GM12891 (cell line): ENCODE measurements at places on chromosomes 12 and 14.

GRCh38 chr12:107474099-107474498 lies 211.5 kb upstream of the PWP1 start:
- no peak for DNase-seq

GRCh38 chr12:98319716-98320425 lies 195.5 kb upstream of the TMPO start:
- DNase-seq, result no peak

DNA sequence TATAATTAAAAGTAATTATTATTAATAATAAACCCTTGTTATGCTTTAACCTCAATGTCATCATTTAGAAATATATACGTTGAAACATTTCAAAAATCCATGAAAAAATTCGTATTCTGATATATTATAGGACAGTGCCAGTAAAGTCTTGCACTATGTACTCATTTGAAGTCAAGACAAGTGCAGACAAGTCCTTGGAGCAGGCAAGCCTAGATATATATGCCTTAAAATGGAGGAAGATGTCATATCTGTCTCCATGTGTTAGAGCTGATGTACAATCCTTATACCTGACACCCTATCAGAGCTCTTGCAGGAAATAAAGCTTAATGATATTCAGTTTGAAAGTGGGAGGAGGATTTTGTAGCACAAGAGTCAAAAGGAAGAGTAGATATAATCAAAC lies 310.4 kb downstream of the KCNH5 start:
- no peak for DNase-seq

DNA sequence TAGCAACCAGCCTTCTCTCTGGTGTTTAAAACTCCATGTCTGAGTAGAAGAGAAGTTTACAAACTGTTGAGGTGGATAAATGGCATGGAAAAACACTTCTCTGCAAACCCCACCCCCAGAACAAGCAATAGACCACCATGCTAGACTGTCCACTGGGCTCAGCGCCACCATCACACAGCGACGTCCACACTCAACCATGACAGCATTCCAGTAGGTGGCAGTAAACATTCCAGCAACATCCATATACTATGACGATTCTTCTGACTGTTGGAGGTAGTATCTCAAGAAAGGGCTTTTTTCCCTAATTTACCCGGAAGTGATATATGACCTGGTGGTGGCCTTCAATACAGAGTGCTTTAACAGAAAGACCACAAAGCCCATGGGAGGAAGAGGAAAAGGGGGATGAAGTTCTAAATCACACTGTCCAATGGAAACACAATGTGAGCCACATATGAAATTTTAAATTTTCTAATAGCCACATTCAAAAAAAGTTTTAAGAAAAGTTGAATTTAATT lies 152.2 kb downstream of the SLC15A4 start:
- DNase-seq, result no peak

DNA sequence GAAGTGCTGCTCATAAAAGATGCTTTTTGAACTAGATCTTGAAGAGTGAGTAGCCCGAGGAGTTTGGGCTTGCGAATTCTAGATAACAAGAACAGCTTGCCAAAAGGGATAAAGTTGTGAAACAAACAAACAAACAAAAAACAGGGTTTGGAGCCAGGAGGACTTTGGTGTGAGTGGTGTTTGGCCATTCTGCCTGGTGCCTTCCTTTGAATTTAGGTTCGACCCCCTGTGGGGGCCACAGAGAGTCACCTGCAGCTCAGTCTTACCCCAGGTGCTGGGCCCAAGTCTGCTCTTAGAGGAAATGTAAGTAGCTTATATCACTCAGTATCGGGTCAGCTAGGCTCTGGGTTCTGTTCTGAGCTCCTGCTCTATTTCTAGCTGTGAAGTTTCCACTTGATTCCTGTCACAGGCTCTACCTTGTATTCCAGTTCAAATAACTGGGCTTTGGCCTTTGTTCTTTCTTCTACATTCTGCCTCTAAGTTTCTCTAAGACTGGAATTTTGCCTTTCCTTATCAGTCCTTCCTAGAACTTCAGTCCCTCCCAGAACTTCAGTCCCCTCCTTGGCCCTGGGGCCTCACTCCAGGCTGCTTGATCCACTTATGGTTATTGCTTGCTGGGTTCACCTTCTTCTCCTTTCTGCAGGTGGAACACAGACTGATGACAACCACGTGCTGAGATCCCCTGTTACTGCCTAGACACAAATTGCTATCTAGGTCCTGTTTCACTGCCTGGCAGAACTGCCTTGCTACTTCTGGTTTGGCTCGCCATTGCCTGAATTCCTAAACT lies 20.5 kb upstream of the DUSP6 start:
- DNase-seq, result no peak

DNA sequence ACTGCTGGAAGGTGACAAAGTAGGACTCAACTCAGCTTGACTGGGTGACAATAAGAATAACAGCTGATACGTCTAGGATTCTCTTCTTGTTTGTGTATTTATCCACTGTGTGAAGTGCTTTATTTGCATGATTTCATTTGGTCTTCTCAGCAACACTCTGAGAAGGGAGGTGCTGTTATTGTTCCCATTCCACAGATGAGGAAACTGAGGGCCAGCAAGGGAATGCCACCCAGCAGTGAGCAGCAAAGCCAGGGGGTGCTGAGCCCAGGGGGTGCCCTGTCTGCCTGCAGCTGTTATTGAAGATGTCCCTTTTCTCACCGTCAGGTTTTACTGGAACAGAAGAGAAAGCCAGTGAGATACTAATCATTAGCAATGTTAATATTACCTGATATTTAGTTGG lies 62.8 kb downstream of the RNFT2 start:
- no peak for DNase-seq

- DNase-seq, result no peak
Measured at GRCh38 chr12:57838594-57839302, 7.8 kb downstream of the CTDSP2 start.

- DNase-seq, result no peak
Measured at GRCh38 chr12:252636-253035, 10.0 kb downstream of the SLC6A13 start.

DNA sequence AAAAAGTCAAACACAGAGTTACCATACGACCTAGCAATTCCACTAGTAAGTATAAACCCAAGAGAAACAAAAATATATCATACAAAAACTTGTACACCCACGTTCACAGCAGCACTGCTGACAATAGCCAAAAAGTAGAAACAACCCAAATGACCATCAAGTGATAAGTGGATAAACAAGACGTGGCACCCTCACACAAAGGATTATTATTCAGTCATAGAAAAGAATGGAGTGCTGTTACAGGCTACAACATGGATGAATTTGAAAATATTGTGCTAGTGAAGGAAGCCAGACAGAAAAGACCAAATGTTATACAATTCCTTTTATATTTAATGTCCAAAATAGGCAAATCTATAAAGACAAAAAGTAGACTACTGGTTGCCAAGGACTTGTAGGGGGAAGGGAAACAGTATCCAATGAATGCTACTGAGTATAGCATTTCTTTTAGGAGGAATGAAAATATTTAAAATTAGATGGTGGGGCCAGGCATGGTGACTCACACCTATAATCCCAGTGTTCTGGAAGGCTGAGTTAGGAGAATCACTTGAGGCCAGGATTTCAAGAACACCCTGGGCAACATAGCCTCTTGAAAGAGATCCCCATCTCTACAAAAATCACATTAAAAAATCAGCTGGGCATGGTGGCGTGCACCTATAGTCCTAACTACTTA lies 41.9 kb downstream of the SPTLC2 start:
- no peak for DNase-seq

DNA sequence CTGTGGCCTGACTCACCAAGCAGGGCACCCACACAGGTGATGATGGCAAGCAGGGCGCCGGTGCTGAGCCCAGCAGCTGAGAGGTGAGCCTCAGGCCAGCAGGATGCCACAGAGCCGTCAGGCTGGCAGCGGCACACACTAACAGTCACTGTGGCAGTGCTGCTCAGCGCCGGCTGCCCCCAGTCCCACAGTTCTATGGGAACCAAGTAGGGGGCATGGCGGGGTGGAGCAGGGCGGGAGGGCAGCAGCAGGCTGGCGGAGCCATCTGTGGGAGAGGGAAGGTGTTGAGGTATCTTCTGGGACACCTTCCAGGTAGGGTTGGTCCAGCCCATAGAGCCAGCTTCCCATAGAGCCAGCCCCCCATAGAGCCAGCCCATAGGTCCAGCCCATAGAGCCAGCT lies 7.0 kb downstream of the PSMB11 start:
- DNase-seq, result no peak

- DNase-seq, result no peak
Measured at GRCh38 chr14:61559641-61560201, 135.6 kb upstream of the HIF1A start.

GRCh38 chr12:16424531-16424930 lies 77.1 kb downstream of the MGST1 start:
- no peak for DNase-seq
